ENCODE measurements at places on chromosomes 5 and 9.

DNA sequence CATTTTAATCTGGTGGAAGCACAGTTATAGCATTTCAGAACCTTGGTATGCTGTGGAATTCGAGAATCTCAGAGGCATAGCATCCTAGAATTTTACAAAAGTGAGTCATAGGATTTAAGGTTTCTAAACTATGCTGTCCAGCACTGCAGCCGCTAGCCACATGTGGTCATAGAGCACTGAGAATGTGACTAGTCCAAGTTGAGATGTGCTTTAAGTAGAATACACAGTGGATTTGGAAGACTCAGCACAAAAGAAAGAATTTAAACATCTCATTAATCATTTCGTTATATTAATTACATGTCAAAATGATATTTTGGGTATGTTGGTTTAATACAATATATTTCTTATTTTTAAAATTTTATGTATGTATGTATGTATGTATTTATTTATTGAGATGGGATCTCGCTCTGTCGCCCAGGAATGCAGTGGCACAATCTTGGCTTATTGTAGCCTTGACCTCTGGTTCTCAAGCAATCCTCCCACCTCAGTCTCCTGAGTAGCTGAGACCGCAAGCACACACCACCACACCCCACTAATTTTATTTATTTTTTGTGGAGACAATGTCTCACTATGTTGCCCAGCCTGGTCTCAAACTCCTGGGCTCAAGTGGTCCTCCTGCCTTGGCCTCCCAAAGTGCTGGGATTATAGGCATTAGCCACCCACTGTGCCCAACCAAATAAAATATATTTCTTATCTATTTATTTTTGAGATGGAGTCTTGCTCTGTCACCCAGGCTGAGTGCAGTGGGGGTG is 20.4 kb upstream of the RPS14 start:
- no peak for DNase-seq

DNA sequence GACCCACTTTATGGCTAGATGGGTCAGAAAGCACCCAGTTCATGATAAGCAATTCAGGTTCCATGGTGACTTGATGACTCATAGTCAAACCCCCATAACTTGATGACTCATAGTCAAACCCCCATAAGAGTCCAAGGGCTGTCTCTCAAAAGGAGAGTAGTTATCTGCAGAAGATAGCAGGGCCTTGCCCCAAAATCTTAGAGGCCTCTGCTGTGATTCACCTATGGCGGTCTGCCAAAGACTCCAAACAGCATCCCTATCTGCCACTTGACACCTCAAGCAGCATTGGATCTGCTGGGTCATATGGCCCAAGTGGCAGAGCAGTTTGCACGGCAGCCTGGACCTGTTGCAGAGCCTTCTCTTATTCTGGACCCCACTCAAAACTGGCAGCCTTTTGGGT is 395.2 kb upstream of the KIF2A start:
- DNase-seq, result peak; percentile 2

GRCh38 chr5:110956913-110957813 is 114.3 kb upstream of the TSLP start:
- no peak for DNase-seq

DNA sequence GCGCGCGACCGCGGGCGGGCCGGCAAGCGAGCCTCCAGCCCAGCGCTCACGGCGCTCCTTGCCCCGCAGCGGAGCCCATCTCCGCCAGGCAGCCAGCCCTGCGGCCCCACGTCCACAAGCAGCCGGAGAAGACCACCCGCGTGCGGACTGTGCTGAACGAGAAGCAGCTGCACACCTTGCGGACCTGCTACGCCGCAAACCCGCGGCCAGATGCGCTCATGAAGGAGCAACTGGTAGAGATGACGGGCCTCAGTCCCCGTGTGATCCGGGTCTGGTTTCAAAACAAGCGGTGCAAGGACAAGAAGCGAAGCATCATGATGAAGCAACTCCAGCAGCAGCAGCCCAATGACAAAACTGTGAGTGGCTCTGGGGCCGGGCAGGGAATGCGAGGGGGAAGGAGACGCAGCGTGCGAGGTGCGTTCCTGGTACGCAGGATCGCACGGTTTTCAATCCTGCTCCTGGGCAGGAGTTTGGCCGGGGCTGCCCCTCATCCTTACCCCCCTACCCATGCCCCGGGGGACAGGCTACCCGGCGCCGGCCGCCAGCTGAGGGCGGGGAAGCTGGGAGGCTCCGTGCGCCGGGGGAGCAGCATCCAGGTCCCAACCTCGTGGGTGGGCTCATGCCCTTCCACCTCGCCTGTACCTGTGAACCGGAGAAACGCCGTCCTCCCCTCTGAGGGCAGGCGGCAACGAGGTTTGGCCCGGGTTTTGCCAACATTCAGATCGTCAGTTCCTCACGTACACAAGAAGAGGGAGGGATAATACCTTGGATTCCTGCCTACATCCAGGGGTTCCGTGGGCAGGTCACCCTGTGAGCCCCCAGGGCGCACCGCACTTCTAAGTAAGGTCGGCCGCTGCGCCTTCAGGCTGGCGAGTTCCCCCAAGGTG is 6.6 kb downstream of the ISL1 start:
- DNase-seq, result no peak

DNA sequence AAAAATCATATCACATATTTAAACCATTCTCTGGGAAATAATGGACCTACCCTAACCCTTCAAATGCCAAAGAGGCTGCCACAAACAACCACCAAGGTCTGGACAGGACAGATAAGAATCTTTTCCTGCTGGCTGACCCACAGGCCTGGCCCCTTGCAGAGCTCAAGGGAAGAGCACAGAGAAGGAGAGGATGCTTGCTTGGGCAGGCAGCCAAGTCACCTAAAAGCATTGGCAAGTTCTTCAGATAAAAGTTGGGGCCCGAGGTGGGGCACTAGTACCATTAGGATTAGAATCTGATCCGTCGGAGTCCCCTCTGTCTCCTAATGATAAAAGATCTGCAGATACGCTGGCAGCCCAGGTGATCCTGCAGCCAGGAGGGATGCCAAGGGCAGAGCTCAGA is 176.6 kb downstream of the GABBR2 start:
- no peak for DNase-seq

- peak; percentile 58 for DNase-seq
Observed at GRCh38 chr5:115262011-115262320, 711 bp downstream of the PGGT1B start.

GRCh38 chr9:6014670-6015270 is 654 bp downstream of the RANBP6 start:
- DNase-seq, result peak; percentile 51

- no peak for DNase-seq
Observed at GRCh38 chr5:68973696-68974095, 120.1 kb upstream of the SLC30A5 start.

DNA sequence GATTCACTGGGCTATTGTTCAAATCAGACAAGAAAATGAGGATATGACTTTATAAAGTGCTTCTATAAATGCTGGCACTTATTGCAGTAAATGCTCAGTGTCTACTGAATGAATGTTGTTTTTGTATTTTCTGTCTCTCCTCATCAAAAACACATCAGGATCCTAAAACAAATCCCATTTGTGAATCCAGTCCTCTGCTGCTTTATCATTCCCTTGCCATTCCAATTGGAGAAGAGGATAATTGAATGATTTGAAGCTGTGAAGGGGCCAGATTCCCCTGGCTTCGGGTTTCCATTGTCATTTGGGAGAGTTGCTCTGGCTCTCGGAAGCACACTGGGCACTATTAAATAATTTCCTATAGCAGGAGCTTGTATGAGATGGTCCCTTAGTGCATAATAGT is 666.8 kb downstream of the ACTL7B start:
- DNase-seq, result no peak

DNA sequence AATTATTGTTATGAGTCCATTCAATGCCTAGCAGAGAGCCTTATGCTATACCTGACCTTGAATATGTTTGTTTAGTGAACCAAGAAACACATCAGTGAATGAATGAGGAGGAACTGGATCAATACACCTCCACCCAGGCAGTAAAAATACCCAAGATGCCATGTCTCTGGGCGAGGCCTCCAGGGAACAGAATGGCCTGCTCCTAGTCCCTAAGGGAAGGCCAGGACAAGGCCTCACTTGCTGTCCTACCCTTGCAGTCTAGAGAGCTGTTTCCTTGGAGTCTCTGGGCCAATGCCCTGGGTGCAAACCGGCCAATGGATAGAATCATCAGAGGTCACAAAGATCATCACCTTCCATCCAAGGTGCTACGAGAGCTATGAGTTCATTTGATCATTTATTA is 26.1 kb downstream of the TNIP1 start:
- no peak for DNase-seq

GRCh38 chr9:99213197-99213596 is 8.5 kb downstream of the ALG2 start:
- no peak for DNase-seq

- no peak for DNase-seq
Observed at GRCh38 chr9:93007529-93008058, 50.9 kb upstream of the SUSD3 start.

DNA sequence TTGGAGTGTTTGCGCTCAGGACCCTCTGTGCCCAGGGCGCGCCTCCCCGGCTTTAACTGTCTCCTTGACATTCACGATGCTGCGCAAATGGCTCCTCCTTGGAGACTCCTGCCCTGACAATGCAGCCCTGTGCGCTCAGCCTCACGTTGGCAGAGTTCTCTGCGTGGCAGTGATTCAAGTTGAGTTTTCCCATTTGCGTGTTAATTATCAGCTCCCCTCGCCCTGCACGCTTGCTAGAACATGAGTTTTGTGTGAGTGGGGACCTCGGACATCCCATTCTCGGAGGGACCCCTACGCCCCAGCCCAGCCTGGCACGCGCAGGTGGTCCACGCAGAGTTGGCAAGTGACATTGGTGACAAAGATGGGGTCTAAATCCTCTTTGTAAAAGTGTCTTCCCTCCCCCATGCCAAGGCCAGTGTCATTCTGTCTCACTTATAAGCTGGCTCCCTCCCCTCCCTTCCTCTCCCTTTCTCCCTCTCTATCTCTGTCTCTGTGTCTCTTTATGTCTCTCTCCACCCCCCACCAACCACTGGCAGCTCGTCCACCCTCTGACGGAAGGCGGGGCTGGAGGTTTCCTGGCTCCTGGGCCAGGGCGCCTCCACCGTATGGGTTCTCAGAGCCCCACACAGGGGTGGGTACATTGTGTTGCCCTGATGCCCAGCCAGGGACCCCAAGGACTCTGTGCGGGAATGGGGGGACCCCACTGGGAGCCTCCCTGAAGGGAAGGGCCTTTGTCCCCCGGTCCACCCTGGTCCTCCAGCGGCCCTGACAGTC is 169.3 kb downstream of the OLFM1 start:
- no peak for DNase-seq

DNA sequence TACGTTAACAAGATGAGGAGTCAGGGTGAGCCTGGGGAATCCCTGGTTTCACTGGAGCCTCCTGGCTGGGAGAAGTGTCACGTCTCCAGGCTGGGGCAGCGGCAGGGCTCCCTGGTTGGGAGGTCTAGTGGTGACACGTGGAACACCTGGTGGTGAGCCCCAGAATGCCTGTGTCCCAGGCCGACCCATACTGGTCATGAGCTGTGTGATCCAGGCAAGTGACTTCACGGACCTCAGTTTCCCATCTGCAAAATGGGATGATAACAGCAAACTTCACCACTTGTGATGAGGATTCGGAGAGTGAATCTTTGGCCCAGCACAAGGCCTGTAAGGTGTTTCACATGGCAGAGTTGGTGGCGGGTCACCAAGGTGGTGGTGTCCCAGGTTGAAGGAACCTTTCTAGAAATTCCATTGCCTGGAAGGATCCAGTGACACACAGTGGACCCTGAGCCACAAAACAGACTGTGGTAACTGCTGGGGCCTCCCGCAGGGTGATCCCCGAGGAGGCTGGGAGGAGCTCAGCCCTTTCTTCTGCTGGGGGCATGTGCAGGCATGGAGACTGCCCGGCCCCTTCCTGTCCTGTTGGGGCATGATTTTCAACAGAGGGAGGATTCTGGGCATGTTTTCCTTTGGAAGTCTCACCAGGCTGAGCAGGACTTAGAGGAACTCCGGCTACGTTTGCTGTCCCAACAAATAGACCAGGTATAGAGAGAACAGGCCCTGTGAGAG is 153.9 kb upstream of the IER5L start:
- DNase-seq, result no peak

- no peak for DNase-seq
Observed at GRCh38 chr5:99243111-99243510, 314.3 kb upstream of the CHD1 start.

GRCh38 chr5:43195670-43196265 is 3.7 kb downstream of the NIM1K start:
- DNase-seq, result no peak

GRCh38 chr5:40360685-40361084 is 319.0 kb upstream of the PTGER4 start:
- no peak for DNase-seq

DNA sequence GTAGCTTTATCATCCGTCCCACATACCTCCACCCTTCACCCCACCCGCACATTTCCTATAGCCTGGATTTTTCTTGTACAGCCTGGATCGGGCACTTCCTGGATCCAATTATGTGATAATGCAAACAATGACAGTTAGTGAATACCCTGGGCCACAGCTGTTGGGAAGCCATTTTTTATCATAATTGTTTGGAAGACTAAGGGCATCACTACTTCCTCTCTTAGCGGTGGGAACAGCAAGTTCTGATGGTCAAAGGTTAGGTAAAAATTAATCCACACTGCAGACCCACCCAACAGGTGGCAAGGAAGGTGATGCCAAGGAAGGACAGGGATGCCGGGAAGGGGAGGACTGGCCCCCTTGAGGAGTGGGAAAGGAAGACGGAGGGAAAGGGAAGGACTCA is 183.7 kb downstream of the SAXO1 start:
- DNase-seq, result no peak

DNA sequence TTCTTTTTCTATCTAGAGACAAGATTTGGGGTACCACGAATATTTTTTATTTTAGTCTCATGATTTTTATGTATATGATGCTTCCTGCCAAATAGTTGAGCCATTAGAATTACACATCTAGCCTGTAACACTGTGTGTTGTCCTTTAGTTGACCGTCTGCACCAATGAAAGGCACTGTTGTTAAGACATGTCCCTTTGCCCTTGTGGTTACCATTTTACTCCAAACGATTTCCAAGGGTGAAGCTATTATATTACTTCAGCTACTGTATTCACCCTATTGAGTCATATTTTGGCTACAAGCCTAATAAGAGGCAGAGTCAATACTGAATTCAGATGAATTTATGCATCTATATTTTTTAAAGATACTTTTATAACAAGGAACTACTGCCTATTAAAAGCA is 207.6 kb downstream of the CETN3 start:
- no peak for DNase-seq

DNA sequence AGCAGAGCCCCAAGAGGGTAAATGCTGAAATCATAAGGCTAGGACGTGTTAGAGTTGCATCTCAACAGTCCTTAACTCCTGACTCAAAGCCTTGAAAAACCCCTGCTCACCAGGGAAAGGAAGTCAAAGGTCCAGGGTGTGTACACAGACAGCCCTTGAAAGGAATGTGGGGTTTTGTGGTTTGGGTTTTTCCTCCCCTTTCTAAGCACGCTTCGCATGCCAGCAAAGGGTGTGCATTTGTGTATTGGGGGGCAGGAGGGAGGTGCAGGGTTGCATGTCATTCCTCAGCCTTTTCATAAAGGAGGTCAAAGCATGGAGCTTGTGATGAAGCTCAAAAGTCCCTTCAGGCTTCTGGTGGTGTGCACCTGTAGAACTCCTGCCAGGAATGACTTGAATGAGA is 17.3 kb upstream of the XPA start:
- DNase-seq, result no peak
